ENCODE measurements at places on chromosomes 6 and 20.

DNA sequence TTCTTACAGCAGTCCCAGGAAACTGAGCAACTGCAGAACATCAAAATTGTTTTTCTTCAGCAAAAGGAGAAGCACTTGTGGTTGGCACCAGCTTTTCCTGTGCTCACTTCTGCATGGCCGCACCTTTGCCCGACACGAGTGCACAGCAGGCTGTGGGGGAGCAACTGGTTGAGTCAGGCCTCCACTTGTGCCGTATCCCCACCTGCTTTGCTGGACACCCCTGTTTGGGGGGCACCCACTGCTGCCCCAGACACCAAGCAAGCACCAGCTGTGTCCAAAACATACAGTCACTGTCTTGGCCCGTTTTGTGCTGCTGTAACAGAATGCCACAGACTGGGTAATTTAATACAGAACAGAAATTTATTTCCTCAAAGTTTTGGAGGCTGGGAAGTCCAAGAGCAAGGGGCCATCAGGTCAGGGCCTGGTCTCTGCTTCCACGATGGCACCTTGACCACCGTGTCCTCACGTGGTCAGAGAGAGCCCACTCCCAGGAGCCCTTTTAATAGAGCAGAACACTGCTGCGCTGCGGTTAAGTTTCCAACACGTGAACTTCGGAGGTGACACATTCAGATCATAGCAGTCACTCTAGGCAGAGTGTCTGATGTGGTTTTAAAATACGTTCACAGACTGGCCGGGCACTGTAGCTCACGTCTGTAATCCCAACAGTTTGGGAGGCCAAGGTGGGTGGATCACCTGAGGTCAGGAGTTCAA, 8.7 kb upstream of the GMEB2 start:
- no peak for DNase-seq

DNA sequence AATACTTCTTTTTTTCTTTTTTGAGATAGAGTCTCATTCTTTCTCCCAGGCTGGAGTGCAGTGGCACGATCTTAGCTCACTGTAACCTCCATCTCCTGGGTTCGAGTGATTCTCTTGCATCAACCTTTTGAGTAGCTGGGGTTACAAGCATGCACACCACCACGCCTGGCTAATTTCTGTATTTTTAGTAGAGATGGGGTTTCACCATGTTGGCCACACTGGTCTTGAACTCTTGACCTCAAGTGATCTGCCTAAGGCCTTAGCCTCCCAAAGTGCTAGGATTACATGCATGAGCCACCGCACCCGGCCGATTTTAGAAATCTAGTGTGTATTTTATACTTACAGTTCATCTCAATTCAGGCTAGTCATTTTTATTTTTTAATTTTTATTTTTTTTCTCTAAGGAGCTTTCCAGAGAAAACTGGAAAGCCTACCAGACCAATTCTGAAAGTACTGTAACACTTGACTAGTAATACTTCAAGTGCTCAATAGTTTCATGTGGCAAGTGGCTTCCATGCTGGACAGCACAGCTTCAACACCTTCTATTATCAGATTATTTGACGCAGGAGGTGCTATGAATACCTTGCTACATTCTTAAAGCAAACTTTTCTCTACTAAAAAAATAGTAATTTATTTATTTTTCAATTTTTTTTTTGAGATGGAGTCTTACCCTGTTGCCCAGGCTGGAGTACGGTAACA, 25.0 kb downstream of the POLR1C start:
- DNase-seq = no peak

DNA sequence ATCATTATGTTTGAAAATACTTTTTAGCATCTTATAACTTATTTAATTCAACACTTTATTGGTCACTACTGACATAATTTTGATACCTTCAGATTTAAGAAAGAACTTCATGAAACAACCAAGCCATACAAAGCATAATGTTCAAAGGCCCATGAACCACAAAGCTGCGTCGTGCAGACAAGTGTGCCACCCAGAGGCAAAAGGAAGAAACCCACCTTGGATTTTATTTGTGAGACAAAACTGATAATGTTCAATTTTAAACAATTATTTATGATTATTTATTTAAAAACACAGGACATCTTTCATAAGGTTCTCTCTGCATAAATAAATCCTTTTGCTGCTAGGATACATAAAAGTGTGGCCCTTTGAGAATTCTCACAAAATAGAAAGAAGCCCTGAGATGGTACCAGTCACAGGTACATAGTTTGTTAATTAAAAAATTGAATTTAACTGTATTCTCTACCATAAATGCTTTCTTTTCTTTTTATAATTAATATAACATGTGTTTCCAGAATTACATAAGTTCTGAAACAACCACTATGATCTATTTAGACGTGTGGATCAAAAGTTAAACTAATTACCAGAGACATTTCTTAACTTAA, 143.7 kb downstream of the RALGAPA2 start:
- DNase-seq = peak; percentile 51

GRCh38 chr6:126253431-126253830, 86.5 kb upstream of the CENPW start:
- DNase-seq = no peak

GRCh38 chr6:15877231-15877630, 214.4 kb upstream of the DTNBP1 start:
- DNase-seq = no peak

- DNase-seq = no peak
Observed at GRCh38 chr6:6905961-6906518, 201.7 kb upstream of the RREB1 start.

DNA sequence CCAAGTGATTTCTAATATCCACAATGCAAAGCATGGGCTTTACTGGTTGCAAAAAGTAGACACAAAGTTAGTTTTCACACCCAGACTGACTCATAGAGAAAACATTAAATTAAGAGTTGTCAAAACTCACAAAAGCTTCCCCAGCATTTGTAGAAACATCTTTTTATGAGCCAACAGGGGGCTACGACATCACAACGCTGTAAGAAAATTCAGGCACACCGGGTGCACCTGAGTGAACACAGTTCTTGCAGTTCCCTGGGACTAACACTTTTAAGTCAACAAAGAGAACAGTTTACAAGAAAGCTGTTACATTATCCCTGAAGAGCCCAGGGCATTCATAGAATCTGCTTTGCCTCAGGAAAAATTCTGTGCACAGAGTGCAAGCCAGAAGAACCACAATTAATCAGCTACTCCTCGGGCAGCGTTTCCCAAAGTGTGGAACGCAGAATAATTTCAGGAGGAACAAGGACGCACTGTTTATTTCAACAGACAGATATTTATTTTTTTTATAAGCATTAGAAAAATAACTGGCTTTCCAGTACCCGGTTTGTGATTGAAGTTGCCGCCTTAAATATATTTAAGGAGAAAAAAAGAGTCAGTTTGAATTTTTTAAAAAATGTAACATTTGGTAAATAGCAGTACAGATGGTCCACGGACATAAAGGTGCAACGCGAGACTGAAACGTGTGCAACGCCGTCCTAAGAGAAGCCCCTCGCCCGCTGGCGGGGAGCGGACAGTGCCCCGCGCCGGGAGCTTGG, 1.2 kb downstream of the NCOA5 start:
- peak; percentile 24 for DNase-seq

DNA sequence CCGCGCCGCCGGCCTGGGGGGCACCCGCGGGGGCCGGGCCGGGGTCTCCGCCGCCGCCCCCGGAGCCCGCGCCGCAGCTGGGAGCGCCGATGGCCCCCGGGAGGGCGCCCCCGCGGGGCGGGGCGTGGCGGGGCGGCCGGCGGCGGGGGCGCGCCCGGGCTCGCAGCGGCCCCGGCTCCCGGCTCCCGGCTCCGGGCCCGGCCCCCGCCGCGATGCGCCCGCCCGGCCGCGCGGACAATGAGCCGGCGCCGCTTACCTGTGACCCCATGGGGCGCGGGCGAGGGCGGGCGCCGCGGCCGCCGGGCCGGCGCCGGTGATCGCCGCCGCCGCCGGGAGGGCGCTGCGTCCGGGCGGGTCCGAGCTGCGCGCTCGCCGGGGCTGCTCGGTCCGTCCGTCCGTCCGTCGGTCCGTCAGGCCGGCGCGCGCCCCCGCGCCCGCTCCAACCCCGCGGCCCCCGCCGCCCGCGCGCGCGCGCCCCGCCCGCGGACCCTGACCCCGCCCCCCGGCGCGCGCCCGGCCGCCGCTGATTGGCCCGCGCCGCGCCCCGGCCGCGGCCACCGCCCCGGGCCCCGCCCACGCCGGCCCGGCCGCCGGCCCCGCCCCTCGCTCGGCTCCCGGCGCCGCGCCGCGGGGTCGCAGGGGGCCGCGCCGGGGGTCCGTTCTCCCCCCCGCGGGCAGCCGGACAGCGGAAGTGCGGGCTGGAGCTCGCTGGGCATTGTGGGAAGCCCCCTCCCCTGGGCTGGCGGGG, at the start of gene ZBTB46:
ZBTB46 (minus strand) TSS at position 424 of the 748 bp plus-strand sequence. CDS start 40,507 bp downstream, outside the sequence.
- DNase-seq = peak; percentile 86

GRCh38 chr20:50859161-50859560, 64.3 kb downstream of the BCAS4 start:
- DNase-seq = no peak

DNA sequence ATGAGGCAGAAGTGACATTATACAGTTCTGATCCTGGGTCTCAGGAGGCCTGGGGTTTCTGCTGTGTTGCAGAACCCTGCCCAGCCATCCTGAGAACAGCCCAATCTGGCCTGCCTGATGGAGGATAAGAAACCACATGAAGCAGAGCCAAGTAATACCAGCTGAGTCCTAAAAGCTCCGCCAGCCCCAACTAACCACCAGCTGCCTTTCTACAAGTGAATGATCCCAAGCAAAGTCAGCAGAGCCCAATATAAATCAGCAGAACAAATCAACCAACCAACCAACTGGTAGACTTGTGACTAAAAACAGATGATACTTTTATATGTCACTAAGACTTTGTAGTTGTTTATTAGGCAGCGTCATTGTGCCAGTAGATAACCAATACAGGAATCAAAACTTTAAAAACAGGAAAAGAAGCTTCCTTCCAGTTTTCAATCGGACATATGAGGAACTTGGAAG, 52.1 kb downstream of the SNX5 start:
- no peak for DNase-seq

GRCh38 chr6:3619800-3620199, 131.7 kb downstream of the PXDC1 start:
- no peak for DNase-seq

GRCh38 chr6:151440498-151440897, 11.4 kb downstream of the RMND1 start:
- no peak for DNase-seq

DNA sequence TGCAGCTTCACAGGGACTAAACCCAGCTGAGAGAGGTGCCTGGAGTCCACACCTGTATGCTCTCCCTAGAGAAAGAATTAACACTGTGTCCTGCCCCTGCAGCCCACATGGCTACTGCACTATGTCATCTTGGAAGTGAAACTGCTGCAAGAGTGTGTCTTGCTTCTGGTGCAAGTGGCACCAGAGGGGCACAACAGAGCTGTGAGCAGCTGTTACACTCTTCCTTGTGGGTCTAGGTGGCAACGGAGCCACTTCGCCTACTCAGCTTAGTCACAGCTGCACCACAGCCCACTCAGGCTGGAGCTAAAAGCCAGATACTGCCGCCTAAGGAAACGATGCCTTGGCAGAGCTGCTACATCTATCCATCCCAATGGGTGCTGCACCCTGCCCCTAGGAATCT, 391.4 kb downstream of the COL12A1 start:
- DNase-seq = no peak

DNA sequence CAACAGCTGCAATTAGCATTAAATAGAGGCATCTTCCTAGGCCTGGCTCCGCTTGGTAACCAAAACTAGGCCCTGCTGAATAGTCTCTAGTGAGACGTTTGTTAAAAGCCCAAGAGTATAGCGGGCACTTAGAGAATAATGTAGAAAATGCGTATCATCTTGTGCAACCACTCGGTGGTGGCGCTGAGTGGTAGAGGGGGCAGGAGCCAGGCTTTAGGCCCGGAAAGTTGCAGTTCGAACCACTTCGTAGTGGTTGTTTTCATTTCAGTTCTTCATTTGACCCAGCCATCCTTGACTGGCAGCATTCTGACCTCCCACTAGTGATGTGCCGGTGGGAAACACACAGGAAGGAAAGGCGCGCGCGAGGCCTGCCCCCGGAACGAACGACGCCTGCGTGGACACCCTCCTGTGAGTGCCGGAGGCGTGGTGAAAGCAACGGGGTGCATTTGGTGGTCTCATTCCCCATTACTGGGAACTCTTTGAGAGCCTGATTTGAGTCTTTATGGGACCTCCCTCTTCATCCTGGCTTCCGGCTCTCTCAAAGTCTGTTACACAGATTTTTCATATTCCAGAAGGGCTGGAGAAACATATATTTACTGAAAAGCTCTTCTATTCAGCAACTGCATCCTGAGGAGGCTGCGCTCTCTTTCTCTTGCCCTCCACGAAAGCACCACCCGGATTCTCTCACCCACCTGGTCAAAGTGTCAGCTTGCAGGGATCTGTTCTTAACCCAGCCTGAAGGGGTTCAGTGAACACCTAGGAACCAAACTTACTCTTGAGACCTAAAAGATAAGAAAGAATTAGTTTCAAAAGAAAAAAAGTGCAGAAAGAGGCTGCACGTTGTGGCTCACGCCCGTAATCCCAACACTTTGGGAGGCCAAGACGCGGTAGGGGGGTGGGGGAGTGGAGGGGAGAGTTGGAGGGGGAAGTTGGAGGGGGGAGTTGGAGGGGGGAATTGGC, 18.2 kb downstream of the GPX5 start:
- no peak for DNase-seq

GRCh38 chr6:123402052-123402451, 234.7 kb downstream of the TRDN start:
- no peak for DNase-seq

DNA sequence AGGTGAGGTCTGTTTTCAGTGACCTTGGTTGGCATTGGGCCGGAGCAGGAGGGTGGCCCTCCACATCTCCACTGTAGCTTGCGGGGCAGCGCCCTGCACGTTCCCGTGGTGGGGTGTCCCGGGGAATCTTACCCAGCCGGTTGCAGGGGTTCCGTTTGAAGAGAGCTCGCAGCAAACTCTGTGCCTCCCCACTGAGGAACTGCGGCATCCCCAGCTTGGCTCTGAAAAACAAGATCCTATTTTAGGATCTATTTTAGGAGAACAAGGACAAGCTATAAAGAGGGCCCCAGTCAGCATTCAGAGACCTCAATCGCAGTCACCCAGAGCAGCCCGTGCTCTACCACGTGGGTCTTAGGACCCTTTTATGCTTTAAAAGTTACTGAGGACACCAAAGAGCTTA, 97.8 kb downstream of the RAMACL start:
- no peak for DNase-seq

GRCh38 chr6:65469650-65470049, 237.4 kb downstream of the EYS start:
- no peak for DNase-seq

GRCh38 chr6:51266604-51267003, 447.9 kb downstream of the TFAP2B start:
- DNase-seq = no peak

- DNase-seq = no peak
Observed at GRCh38 chr20:63759377-63759901, 19.9 kb downstream of the SLC2A4RG start.

- peak; percentile 18 for DNase-seq
Observed at GRCh38 chr6:133376743-133377142, 135.6 kb downstream of the EYA4 start.
